NCI-H69 (cell line): ENCODE measurements at places on chromosomes 5 and 9.

- DNase-seq = no peak
These were observed 23.7 kb downstream of the PIP5K1B start for GRCh38 chr9:68728731-68729130.

GRCh38 chr5:156888520-156888919 lies 38.4 kb downstream of the PPP1R2B start:
- DNase-seq = peak; percentile 92

DNA sequence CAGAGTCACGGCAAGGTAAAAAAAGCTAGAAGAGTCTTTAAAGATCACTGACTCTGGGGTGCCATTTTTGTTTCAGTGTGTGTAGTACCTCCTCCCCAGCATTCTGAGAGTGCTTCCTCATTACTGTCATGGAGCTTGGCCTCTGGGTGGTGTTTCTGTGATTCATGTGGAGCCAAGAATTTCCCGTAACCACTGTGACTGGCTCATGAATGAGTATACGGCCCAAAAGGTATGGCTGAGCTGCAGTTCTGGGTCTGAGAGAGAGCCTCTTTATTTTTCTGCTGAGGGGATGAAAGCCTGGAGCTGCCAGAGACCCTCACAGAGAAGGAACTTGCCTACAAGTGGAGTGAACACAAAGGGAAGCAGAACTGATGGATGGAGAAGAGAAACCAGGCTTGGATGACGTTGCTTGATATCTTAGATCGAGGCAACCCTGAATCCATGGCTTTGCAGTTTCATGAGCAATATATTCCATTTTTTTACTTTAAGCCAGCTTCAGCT lies 85.6 kb downstream of the PTTG1 start:
- DNase-seq = no peak

DNA sequence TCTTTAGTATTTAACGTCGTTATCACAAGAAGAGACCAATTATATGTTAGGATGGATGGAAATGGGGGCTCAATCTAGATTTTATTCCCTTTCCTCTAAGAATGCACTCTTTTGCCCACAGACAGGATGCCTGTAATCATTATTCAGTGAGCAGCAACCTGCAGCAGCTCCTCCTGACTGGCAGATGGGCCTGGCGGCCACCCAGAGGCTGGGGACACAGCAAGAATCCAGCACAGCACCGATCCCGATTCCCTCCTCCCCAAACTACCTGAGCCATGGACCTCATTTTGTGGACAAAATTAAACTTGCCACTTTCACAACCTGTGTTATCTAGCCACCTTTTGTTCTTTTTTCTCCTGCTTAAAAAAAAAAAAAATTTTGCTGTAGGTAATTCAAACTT lies 101.0 kb downstream of the USP20 start:
- DNase-seq = peak; percentile 20

DNA sequence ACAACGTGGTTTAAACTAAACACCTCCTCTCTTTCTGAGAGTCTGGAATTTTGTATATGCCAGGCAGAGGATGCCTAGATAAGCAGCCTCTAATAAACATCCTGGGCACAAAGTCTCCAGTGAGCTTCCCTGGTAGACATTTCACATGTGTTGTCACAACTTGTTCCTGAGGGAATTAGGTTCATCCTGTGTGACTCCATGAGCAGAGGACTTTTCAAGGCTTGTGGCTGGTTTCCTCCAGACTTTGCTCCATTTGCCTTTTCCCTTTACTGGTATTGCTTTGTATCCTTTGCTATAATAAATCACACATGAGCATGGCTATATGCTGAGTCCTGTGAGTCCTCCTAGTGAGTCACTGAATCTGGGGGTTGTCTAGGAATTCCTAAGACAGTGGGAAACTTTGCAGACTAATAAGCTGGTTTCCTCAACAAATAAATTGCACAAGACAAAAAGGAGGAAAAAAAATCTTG lies 77.4 kb downstream of the NR2F1-AS1 start:
- DNase-seq = peak; percentile 13

DNA sequence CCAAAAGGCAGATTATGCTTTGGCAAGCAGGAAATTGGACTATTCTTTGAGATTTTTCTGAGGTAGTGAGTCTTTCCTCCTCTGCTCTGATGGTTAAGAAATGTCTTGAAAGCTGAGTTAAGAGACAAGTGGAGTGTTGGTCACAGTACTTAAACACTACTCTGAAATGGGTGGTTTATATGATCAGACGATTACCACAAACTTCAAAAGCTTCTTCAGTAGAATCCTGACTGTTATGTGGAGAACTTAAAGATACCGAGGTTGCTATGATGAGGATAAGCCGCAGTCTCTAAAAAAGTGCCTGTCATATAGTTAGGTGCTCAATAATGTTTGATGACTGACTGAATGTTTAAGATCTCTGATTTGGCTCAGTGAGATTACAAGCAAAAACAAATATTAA lies 24.3 kb downstream of the GCNT4 start:
- no peak for DNase-seq

GRCh38 chr5:165370233-165370632 lies 1864.8 kb downstream of the MAT2B start:
- no peak for DNase-seq

DNA sequence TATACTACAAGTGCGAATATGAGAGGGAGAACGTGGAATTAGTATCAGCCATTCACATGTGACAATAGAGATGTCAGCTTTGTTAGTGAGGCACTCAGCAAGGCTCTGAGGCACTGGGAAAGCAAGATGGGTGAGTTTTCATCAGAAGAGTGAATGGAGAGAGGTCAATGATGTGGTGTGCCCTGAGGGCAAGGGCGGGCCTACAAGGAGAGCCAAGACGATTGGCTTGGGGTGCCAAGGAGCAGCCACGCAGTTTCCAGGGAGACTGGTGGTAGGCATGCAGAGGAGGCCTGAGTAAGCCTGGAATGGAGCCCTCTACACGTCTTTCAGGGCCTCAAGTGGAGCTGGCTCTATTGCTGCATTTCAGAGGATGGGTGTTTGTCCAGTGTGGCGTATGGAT lies 24.7 kb downstream of the BTF3 start:
- DNase-seq = peak; percentile 11

GRCh38 chr9:1538301-1538700 lies 476.8 kb upstream of the SMARCA2 start:
- peak; percentile 56 for DNase-seq

GRCh38 chr5:173014671-173015070 lies 31.1 kb downstream of the ATP6V0E1 start:
- DNase-seq = no peak

DNA sequence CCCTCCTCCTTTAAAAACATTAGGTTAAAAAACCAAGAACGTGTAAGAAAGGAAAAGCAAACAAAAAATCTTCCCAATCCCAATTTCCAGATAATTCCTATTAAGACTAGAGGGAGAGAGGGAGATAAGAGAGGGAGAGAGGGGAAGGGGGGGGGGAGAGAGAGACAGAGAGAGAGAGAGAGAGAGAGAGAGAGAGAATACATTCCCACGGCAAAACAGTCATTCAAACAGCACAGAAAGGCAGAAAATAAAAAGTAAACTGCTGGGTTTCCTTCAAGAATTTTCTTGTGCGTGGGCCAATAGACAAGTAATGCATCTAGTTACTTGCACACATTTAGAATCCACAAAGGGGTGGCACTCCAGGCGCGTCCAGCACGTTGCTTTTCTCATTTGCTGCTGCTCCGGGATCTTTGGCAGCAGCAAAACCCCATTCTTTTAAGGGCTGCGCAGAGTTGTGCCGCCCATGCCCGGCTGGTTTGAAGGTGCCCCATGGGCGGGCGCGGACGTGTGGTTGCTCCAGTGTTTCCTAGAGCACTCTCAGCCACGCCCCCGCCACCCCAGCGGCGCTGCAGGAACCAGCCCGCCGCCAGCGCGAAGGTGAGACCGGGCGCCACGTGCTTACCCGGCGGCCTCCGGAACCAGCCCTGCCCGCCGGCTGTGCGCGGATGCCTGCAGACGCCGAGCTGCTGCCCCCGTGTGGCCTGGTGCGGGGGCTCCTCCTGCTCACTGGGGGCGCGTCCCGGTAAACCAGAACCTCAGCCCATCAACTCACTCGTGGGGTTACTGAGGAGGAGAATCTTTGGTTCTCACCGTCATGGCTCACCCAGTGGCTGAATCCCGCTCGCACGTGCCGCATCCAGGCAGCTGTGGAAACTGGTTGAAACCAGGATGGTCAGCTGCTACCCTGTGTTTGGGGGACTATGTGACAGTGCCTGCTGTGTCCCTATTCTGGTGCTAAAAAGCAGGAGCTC lies 44.6 kb downstream of the STC2 start:
- peak; percentile 97 for DNase-seq

GRCh38 chr9:133490865-133491655 lies 12.2 kb upstream of the SLC2A6 start:
- DNase-seq = peak; percentile 32
